ENCODE measurements at places on chromosomes 3 and 15.
A peak's percentile ranks its signal among the peaks of the same experiment; 100 is the strongest.

DNA sequence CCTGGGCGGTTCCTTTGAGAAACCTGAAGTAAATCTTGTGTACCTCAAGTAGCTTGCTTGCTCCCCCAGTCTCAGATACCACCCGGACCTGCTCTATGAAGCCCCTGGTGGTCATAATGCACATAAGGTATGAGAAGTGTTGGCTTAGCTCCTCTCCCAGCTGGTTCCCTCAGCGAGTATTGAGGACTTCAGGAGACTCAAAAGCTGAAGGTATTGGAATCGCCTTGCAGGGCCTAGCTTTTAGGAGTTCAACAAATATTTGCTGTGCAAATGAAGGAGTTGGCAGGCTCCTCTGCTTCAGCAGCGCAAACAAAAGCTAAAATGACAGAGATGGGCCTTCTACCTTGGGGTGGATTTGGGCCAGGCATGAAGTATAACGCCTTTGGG lies 1.7 kb downstream of the CMTM8 start:
- DNase-seq, result no peak

DNA sequence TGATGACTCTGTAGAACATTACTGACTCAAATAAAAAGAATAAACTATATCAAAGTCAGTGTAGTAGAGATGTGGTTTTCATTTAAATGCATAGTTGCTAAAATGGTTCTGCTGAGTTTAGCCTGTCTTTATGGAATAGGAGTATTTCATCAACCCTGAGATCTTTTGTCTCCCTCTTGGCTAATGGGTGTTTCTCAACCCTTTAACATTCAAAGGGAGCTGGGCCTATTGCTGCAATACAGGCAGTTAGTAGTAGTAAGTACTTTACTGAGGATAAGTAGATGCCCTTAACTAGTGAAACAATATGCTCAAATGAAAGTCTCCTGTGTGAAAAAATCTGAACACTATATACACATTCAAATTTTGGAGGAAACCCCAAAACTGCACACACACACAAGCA lies 184.7 kb upstream of the TTC14 start:
- DNase-seq, result no peak

DNA sequence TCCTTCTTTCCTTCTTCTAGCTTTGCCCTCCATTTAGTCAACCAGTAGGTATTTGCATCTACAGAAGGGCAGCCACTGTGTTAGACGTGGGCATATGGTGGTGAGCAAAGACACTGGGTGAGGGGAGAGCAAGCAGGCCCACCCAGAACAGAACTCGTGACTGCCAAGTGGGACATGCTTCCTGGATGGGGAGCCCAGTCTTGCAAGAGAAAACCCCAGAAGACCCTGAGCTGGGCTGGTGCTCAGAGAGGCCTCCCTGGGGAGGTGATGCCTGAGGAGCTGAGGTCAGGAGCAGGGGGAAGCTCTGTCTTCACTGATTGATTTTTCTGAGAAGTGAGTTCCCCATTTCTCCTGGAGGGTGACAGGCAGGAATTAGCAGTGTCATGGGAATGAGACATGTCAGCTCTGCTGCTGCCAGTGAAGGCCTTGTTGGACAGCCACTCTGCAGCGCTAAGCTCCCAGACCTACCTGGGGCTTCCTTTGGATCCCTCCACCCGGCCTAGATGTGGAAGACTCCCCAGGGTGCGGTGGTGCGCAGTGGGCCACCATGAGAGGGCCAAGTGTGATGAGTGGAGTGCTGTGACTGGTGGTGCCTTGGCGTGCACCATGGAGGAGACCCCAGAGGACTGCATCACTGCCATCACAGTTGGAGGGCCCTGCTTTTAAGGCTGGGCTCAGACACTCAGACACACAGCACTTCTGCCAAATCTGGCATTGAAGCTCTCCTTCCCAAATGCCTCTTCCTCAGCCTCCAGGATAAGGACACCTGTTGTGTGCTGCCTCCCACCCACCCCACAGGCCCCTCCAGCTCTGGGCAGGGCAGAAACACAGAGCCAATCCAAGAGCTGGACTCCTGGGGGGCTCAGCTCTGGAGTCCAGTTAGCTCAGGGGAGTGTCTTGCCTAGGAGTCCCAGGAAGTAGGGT lies 40.0 kb upstream of the TOPBP1 start:
- DNase-seq, result no peak

- peak; percentile 59 for DNase-seq
These were observed 123.5 kb downstream of the GHSR start for GRCh38 chr3:172324611-172325203.

- DNase-seq, result no peak
These were observed at the start of gene IL17RE for GRCh38 chr3:9902372-9903237. Gene IL17RE, plus strand, starts transcription at chr3:9902848. Its CDS starts 85 bp downstream, at chr3:9902933.

DNA sequence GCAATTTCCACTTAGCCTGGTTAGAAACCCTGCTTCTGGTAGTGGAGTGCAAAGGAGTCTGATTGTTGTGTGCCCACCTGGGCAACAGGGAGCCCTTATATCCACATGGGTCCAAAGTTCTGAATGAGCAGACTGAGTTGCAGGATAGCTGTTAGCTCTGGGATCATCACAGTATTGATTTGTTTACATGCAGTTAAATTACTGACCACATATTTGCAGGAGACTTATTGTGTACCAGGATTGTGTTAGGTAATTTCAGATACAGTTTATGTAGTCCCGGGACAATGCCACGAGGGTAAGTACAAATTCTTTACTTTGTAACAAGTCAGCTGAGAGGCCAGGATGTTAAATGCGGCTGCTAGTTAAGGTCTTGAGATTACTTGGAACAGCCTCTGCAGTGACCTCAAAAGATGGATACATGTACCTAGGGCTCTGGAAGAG lies 18.8 kb downstream of the ARHGEF26 start:
- DNase-seq, result no peak

- no peak for DNase-seq
These were observed 2.6 kb upstream of the HHATL start for GRCh38 chr3:42705058-42705767.

GRCh38 chr3:41216993-41217392 lies 17.7 kb downstream of the CTNNB1 start:
- no peak for DNase-seq

DNA sequence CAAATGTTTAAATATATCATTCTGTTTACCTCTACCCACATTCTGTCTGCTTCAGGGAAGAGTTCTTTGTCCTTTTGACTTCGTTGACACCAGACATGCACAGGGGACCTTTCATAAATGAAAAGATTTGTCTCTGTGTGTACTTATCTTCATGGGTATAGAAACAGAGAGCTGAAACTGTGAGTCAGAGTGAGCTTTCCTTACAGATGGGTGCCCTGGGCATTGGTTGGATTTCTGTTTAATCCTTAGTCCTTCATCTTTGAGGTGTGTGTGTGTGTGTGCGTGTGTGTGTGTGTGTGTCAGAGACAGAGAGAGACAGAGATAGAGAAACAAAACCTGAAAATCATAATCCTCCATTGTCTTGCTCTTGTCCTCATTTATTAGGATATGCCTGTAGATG lies 517.4 kb downstream of the TUSC7 start:
- no peak for DNase-seq

GRCh38 chr3:56219894-56220805 lies 248.1 kb downstream of the ERC2 start:
- no peak for DNase-seq

DNA sequence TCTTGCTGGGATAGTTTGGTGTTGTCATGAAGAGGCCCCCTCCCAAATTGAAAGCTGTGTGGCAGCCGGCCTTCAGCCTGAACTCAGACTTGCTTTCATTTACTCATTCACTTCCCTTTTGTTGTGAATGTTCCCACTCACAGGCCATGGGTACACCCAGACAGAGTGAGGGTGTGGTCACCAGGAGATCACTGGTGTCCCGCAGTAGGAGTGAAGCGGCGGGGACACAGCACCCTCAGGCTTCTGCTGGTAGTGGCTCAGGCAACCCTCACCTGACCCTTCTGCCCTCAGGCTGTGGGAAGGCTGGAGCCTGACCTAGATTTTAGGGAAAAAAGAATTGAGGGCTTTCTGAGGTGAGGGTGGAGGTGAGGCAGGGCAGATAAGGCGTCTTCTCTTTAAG lies 244.4 kb downstream of the SOX2 start:
- DNase-seq, result no peak

DNA sequence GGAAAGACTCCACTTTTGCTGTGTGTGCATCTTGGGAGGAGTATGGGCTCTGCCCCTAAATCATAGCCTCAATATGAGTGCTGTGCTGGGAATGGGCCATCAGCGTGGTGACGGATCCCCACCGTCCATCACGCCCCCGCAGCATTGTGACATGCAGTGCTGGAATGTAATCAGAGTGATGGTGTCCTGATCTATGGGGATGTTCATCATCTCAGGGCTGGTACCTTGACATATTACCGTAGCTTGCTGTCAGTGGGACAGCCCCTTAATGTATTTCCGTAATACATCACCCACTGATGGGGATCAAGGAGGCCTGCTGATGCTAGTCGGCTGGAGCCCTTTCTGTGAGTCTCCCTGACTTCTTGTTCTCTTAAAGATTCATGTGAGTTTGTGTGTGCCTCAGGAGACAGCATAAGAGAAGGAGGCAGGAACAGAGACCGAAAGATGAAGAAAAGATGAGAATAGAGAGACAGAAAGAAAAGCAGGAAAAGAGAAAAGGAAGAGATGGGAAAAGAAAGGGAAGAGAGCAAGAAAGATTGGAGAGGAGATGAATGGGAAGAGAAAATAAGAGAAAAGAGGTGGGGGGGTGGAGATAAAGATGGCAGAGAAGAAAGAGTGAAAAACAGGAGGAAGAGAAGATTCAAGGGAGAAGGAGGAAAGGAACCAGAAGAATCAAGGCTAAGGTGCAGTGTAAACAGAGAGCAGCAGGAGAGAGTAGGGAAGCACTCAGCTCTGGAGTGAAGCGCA lies 183.7 kb downstream of the RPLP1 start:
- DNase-seq, result no peak

- DNase-seq, result no peak
These were observed 7.4 kb downstream of the A4GNT start for GRCh38 chr3:138124706-138125355.

All from gastrocnemius medialis (tissue), 4 donors.